ENCODE measurements at places on chromosomes 3 and 15. TPM values are rescaled to one million over a fixed set of nuclear protein-coding genes. Genes with fewer than 3 reads are reported as not detected.

The RAB8B gene
- 88.9 TPM for total RNA-seq

The SEMA3G gene
- total RNA-seq = 30.8 TPM

The AAGAB gene
- 26.5 TPM for total RNA-seq

DNA sequence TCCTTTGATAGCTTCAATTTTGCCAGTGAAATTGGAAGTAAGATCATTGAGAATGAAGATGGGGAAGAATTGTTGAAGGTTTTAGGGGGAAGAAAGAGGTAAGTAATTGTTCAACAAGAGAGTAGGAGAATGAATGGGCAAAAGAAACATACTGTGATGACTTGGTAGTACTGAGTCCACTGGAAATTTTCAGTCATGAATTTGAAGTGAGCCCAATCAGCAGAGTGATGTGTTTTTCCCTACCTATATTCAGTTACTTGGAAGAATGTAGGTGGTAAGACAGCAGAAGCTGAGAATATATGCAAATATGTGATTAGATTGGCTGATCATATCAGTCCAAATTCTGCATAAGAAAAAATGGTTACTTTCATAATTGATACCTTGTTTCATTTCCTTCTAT, 569.6 kb downstream of the AGBL1 start:
- H3K4me3 ChIP-seq = no peak overlapping the region
- DNase-seq = no peak
- no peak overlapping the region for H3K27ac ChIP-seq
- no peaks in the 10 kb centered on the region for H3K4me1 ChIP-seq
- no peaks in the 10 kb centered on the region for H3K27me3 ChIP-seq

DNA sequence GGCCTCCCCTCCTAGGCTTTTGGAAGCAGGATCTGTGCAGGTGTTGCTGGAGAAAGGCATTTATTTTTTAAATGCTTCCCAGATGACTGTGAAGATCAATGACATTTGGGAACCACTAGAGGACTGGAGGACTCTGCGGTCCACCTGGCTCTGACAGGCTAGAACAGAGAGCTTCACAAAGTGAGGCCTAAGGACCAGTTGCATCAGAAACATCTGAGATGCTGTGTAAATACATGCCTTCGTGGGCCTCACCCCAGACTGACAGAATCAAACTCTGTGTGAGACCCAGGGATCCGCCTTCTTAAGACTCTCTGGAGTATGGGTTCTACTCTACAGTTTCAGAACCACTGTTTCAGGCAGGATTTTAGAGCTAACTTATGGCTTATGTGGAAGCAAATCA, 105.0 kb upstream of the ICE2 start:
- no peak for DNase-seq
- peaks cover 7% of the 10 kb centered on the region for H3K4me1 ChIP-seq
- H3K27me3 ChIP-seq = peaks cover 3% of the 10 kb centered on the region
- H3K4me3 ChIP-seq = no peak overlapping the region

- no peaks in the 10 kb centered on the region for H3K4me1 ChIP-seq
- no peak overlapping the region for H3K4me3 ChIP-seq
- DNase-seq = peak; percentile 25
- H3K27ac ChIP-seq = no peak overlapping the region
- H3K36me3 ChIP-seq = no peaks in the 10 kb centered on the region
Observed at GRCh38 chr3:187025656-187026316, 95.5 kb downstream of the ST6GAL1 start.

- no peak for DNase-seq
- H3K27me3 ChIP-seq = no peaks in the 10 kb centered on the region
- no peak overlapping the region for H3K27ac ChIP-seq
- H3K4me1 ChIP-seq = no peaks in the 10 kb centered on the region
- H3K4me3 ChIP-seq = no peak overlapping the region
Observed at GRCh38 chr15:89215627-89216026, 5.8 kb downstream of the RLBP1 start.

DNA sequence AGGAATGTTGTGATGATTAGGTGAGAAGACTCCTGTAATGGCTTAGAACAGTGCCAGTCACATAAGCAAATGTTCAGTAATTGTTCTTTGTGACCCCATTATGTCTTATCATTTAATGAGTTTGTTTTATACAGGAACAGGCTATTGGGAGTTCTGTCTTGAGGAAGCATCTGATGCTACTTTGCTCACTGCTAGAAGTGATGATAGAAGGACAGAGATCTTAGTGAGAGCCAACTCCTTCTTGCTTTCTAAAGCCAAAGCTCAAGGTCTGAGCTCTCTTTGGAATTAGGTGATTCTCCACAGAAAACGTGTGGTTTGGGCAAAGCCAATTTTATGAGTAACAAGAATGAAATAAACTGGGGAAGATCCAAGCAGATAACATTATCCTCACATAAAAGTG, 214.8 kb downstream of the LRTM1 start:
- H3K4me3 ChIP-seq = no peak overlapping the region
- H3K27ac ChIP-seq = no peak overlapping the region
- H3K4me1 ChIP-seq = no peaks in the 10 kb centered on the region
- no peak for DNase-seq
- H3K27me3 ChIP-seq = peaks cover 2% of the 10 kb centered on the region

- H3K36me3 ChIP-seq = no peaks in the 10 kb centered on the region
- peaks cover 8% of the 10 kb centered on the region for H3K4me1 ChIP-seq
- H3K27me3 ChIP-seq = no peaks in the 10 kb centered on the region
- H3K27ac ChIP-seq = no peak overlapping the region
Observed at GRCh38 chr3:110178965-110179364, 841.6 kb upstream of the DPPA4 start.

GRCh38 chr3:186219211-186219638, 110.3 kb upstream of the ETV5 start:
- H3K27ac ChIP-seq = no peak overlapping the region
- H3K4me3 ChIP-seq = no peak overlapping the region
- no peaks in the 10 kb centered on the region for H3K36me3 ChIP-seq
- H3K27me3 ChIP-seq = no peaks in the 10 kb centered on the region
- peaks cover 2% of the 10 kb centered on the region for H3K4me1 ChIP-seq

GRCh38 chr15:85972805-85973540, 106.7 kb upstream of the AGBL1 start:
- DNase-seq = no peak
- H3K27ac ChIP-seq = no peak overlapping the region
- H3K27me3 ChIP-seq = no peaks in the 10 kb centered on the region
- H3K4me1 ChIP-seq = no peaks in the 10 kb centered on the region

- no peaks in the 10 kb centered on the region for H3K27me3 ChIP-seq
- DNase-seq = no peak
- H3K4me3 ChIP-seq = no peak overlapping the region
- H3K27ac ChIP-seq = no peak overlapping the region
- H3K4me1 ChIP-seq = peaks cover 26% of the 10 kb centered on the region
Observed at GRCh38 chr15:90190606-90191343, 10.4 kb upstream of the SEMA4B start.

- peak overlapping the region; percentile 90 for H3K27ac ChIP-seq
- peaks cover 37% of the 10 kb centered on the region for H3K4me1 ChIP-seq
Observed at GRCh38 chr15:37016231-37016630, 84.1 kb downstream of the MEIS2 start.

GRCh38 chr3:131008326-131008725, 18.3 kb downstream of the ASTE1 start:
- DNase-seq = no peak
- H3K36me3 ChIP-seq = peaks cover 6% of the 10 kb centered on the region
- no peaks in the 10 kb centered on the region for H3K4me1 ChIP-seq
- H3K4me3 ChIP-seq = no peak overlapping the region
- no peak overlapping the region for H3K27ac ChIP-seq

DNA sequence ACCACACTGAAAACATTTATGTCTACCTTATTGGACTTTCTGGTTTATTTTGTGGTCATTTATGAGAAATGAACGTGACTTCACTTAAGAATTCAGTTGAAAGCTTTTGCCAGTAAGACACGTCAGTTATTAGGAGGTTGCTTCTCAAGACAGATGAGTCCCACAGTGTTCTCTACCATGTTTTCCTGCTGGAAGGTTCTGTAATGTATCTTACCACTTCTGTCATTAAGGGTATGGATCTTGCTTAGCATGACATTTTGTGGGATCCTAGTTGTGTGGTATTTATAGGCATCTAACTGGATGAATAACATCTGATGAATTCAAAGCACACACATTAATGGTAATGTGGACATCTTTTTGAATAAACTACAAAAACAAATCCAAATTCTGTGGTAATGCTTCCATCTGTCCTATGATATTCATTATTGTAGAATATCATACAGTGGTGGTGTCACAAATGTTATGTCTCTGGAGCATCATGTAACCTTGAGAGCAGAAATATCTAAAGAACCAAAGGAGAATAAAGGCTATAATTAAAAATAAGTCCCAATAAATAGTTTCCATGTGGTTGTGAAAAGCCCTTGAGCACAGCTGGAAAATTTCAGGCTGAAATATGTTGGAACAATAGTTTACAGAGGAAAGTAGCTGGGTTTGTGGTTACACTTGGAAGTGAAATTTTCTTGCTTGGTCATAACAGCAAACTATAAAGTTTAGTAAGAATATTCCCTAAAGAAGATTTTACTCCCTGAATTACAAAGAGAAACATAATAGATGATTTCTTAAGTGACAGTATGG, 61.5 kb downstream of the C3orf38 start:
- no peaks in the 10 kb centered on the region for H3K27me3 ChIP-seq
- DNase-seq = peak; percentile 45
- no peak overlapping the region for H3K4me3 ChIP-seq
- no peaks in the 10 kb centered on the region for H3K36me3 ChIP-seq
- no peaks in the 10 kb centered on the region for H3K4me1 ChIP-seq

DNA sequence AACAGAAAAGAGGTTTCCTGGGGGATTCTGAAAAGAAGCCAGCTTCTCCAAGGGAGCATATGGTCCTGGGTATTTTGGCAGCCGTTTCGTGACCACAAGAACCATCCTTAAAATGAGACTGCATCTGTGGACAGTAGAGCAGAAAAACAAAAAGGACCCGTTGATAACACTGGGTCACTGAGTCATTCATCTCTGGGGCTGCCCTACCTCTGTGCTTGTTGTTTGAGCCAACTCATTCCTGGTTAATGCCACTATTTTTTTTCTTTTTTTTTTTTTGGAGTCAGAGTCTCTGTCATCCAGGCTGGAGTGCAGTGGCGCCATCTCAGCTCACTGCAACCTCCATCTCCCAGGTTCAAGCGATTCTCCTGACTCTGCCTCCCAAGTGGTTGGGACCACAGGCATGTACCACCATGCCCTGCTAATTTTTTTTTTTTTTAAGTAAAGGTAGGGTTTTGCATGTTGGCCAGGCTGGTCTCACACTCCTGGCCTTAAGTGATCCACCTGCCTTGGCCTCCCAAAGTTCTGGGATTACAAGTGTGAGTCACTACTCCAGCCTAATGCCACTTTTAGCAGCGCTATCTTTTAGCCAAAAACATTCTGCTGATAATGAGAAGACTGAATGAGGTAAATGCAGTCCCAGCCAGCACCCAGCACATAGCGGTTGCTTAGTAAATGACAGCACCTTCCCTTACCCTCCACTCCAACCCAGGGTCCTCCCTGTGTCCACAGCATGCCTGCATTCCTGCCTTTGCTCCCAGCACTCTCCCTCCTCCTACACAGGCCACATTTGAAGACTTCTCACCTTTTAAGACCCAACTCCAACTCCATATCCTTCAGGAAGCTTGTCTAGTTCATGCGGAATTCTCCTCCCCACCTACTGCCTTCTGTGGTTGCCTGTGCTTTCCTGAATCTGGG, 9.1 kb upstream of the ISL2 start:
- H3K27ac ChIP-seq = no peak overlapping the region
- no peaks in the 10 kb centered on the region for H3K4me1 ChIP-seq
- DNase-seq = no peak
- H3K36me3 ChIP-seq = no peaks in the 10 kb centered on the region
- no peak overlapping the region for H3K4me3 ChIP-seq
- no peaks in the 10 kb centered on the region for H3K27me3 ChIP-seq

GRCh38 chr3:20073068-20073467, 32.8 kb downstream of the KAT2B start:
- DNase-seq = no peak
- no peaks in the 10 kb centered on the region for H3K36me3 ChIP-seq
- peaks cover 10% of the 10 kb centered on the region for H3K4me1 ChIP-seq
- H3K4me3 ChIP-seq = no peak overlapping the region
- H3K27me3 ChIP-seq = no peaks in the 10 kb centered on the region

DNA sequence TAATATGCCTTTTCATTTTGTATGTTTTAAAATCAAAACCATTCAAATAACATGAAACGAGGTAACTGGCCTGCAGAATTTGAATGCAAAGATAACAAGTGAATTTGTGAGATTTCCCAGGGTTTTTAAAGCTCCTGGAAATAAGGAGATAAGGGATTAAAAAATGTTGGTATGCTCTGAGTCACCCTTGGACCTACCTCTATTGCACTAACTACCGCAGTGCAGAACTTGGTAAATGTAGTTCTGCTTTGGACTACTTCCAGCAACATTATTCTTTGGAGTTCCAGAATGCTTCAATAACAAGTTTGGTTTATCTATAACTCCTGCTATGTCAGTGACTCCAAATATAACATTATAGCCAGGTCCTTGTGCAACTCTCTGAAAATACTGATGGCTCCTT, 201.7 kb downstream of the GAP43 start:
- no peak overlapping the region for H3K27ac ChIP-seq
- H3K4me3 ChIP-seq = no peak overlapping the region
- no peaks in the 10 kb centered on the region for H3K27me3 ChIP-seq
- no peaks in the 10 kb centered on the region for H3K4me1 ChIP-seq
- no peak for DNase-seq

DNA sequence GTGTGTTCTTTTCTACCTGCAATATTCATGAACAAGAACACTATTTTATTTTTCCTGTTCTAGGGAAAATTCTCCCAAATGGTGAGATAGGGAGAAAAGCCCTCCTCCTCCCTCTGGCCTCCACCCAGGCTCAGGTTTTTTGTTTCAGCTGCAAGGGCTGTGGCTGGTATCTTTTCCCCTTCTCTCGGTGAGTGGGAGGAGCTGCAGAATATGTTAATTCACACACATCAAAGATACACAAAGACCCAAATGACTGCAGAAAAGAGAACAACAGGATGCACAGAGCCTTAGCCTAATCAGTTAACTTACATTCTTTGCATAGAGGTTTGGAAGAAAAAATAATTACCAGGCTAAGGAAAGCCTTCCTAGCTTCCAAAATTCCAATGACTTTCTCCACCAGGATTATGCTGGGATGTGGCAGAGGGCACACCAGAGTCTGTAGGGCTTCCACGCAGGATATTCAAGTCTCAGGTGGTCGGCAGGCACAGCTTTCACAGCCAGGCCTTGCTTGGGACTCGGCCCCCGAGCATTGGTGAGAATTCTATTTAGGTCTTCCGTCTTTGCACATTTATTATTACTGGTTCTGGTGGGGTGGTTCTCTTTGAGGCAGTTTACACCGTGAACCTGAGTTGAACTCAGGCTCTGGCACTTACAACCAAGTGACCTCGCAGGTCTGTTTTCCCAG, 64.9 kb downstream of the ABHD5 start:
- H3K4me1 ChIP-seq = peaks cover 7% of the 10 kb centered on the region
- H3K27ac ChIP-seq = no peak overlapping the region
- H3K36me3 ChIP-seq = no peaks in the 10 kb centered on the region
- H3K27me3 ChIP-seq = no peaks in the 10 kb centered on the region
- H3K4me3 ChIP-seq = no peak overlapping the region
- DNase-seq = no peak

DNA sequence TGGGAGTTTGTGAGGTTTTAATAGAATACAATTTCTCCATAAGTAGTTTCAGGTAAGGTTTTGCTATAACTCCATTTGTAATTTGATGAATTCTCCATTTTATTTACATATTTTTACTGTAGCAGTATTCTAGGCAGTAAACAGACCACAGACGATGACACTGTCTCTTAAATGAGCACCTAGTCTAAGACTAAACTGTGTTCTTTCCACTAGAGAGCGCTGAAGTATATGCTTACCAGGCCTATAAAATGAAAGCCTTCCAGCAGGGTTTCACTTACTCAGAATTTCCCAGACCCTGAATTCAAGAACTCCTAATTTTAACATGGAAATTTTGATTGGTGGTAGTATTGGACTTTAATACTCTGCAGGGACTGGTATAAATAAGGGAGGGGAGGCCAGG, 41.6 kb downstream of the POLG start:
- H3K36me3 ChIP-seq = no peaks in the 10 kb centered on the region
- no peak overlapping the region for H3K4me3 ChIP-seq
- DNase-seq = no peak
- H3K27ac ChIP-seq = no peak overlapping the region

Data from lung (tissue), 17 donors.